NCI-H2171 (cell line): ENCODE measurements at places on chromosomes 2 and 18.

- DNase-seq: no peak
These were observed 95.7 kb downstream of the EFEMP1 start for GRCh38 chr2:55827855-55828254.

- peak; percentile 9 for DNase-seq
These were observed 92.8 kb upstream of the MSH2 start for GRCh38 chr2:47309952-47310800.

DNA sequence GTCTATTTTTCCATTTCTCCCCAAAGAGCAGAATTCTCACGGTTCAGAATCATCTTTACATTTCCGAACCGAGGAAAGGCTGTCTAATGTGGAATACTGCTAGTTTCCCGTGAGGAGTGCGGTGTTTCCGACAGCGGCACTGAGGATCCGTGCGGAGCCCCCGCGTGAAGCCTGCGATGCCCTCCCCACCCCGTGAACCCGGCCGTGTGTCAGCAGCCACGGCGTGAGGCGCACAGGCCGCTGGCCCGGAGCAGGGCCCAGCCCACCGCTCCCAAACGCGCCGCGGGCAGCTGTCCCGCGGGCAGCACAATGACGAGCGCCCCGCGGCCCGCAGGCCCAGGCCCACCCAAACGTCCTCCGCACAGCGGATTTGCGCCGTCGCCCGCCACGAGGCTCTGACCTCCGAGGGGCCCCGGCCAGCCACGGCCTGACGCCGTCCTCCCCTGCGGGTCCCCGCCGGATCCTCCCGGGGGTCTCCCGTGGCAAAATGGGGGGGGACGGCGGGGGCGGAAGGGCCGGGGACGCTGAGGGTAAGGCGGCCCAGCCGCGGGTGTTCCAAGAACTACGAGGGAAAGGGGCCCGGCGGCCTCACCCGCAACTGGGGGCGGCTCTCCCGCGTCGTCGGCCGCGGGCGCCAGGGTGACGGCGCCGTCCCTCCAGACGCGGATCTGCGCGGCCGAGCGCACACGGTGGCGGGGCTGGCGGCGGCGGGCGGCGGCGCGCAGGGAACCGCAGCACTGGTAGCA, 796 bp downstream of the SPIRE1 start:
- DNase-seq: no peak

DNA sequence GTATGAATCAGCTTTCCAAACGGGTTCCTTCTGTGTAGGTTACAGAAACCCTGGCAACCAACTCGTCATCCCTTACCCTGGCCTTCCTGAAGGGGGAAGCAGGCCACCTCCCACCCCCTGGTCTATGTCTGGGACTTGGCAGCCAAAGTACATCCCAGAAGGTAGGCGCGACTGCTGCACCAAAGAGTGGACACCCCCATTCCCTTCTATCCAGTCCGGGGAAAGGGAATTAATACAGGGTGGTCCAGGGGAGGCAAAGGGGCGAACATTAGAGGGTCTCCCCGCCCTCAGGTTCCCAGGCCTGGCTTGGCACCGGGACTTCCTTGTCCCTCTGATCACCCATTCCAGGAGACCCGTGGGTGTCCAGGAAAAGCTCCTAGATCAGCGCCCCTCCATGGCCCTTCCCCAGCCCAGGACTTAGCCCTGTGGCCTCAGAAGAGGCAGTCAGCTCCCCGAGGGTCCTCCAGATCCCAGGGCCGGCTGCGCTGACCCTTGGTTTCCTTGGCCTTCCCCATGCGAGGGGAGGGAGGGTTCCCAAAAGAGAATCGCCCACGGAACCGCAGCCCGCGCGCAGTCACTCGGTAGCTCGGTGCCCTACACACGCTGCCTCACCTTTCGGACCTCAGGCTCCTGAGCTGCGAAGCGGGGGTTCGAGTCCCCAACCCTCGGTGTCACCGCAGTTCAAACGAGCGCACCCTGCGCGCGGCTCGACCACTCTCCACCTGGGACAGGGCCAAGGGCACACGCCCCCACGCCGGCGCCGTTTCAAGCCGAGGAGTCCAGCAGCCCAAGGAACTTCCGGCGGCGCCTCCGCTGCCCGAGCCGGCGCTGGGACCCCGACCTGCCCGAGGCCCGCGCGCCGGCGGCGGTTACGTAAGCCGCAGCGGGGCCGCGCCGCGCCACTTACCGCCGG, at the start of gene PER2:
TSS of gene PER2 (minus strand) at position 874 of the 913 bp plus-strand sequence. CDS start 10,674 bp downstream, outside the sequence.
- DNase-seq: no peak

DNA sequence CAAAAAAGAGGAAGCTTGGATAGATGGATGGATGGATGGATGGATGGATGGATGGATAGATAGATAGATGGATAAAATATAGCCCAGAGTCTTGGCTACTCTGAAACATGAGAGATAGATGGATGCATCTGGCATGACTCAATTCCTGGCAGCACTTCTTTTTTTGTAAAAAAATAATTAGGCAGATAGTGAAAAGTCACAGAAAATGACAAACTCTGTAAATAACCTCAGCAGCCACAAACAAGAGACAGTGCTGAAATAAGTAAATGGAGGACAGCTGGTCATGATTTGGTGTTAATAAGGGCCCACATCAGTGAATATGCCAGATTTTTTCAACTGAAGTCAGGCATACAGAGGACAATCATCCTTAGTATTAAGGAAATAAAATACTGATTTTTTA, 585.0 kb upstream of the GCFC2 start:
- DNase-seq: no peak

DNA sequence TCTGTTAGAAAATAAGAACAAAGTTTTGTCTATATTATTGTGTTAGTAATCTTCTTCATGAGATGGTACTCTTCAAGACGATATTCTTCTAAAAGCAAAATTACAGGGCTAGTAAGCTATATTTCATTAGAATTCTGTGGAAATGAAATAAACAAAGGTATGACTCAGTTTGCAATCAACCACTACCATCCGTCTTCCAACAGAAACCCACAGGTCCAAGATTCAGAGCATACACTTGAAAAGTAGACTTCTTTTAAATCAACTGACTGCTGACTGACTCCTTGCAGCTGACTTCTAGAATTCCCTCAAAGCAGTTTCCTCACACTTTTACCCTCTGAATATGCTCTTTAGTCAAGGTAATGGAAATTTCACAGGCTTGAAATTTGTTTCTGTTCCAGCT, 193.7 kb downstream of the GCA start:
- no peak for DNase-seq

DNA sequence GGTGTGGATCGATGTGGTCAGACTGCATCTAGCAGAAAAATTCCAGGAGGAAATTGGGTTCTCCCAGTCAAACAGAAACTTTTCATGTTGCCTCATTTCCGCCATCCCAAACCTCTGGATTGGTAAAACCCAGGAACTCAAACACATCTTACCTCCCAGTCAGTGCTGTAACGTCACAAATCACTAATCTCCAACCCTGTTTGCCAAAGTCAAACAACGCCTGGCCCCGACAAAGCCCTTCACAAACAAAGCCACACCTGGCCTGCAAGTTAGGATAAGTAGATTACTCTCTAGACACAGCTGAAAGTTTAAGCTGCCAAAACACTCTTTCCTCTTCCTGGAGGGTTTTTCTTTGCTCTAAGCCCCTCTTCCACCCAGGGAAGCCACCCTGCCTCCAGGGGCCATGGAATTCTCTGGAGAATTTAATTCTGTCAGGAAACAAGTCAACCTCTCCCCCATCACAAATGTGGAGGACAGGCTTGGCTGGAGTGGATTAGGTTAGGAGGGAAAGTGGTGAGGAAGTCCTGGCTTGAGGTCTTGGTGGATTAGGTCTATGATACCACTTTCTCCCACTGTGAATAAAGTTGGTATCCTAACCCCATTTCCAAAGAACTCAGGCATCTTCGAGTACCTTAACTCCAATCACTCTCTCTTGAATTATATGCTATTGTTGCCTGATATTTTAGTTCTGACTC, 86.7 kb downstream of the LYPD6B start:
- no peak for DNase-seq

DNA sequence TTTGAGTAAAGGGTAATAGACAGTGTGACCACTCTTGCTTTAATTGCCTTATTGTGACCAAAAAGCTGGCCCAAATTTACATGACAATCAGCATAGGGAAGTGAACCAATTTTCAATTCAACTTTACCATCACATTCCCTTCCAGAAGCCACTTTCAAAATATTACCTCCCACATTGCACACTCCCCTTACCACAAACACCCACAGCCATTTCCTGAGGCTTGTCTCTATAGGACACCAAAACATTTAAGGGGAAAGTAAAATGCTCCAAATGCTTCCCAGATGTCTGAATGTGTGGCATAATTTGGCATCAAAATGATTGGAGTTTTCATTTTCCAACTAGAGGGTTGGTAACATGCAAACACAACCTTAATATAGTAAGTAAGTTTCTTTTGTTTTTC, 616.1 kb downstream of the SLC4A3 start:
- no peak for DNase-seq

DNA sequence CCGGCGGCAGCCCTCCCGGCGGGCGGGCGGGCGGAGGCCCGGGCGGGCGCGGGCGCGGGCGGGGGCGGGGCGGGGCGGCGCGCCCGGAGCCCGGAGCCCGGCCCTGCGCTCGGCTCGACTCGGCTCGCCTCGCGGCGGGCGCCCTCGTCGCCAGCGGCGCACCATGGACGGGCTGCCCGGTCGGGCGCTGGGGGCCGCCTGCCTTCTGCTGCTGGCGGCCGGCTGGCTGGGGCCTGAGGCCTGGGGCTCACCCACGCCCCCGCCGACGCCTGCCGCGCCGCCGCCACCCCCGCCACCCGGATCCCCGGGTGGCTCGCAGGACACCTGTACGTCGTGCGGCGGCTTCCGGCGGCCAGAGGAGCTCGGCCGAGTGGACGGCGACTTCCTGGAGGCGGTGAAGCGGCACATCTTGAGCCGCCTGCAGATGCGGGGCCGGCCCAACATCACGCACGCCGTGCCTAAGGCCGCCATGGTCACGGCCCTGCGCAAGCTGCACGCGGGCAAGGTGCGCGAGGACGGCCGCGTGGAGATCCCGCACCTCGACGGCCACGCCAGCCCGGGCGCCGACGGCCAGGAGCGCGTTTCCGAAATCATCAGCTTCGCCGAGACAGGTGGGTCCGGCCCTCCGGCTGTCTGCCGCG, at the start of gene INHBB:
TSS of gene INHBB (plus strand) at position 111 of the 641 bp plus-strand sequence. CDS start at position 164, 53 bp downstream.
- no peak for DNase-seq

DNA sequence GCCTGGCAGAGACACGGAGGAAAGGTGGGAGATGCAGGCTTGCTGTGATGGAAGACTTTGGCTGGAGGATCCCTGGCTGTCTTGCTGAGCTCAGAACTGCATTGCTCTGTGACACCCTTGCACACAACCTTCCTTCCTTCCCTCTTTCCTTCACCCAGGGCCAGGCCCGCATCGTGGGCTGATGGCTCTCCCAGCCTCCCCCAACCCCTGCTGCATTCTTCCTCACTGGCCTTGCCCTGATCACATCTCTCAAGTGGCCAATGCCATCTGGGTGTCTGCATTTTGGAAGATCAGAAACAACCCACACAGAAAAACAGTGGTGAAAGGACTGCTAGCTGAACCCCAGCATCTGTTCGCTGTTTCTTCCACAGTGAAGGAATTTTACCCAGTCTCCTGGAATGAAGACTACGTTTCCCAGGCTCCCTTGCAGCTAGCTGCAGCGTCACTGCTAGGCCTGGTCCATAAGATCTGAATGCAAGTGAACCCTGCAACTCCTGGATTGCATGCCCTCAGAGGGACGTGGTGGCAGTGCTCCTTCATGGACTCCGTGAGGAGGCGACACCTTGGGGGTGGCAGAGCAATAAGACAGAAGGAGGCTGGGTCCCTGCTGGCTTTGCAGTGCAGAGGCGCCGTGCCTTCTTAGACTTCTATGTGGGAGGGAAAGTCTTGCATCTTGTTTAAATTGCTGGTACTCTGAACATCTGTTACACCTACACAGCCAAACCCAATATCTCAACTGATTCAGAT, 78.9 kb upstream of the YWHAQ start:
- DNase-seq: no peak

GRCh38 chr2:163515836-163516235, 220.0 kb downstream of the FIGN start:
- DNase-seq: no peak

DNA sequence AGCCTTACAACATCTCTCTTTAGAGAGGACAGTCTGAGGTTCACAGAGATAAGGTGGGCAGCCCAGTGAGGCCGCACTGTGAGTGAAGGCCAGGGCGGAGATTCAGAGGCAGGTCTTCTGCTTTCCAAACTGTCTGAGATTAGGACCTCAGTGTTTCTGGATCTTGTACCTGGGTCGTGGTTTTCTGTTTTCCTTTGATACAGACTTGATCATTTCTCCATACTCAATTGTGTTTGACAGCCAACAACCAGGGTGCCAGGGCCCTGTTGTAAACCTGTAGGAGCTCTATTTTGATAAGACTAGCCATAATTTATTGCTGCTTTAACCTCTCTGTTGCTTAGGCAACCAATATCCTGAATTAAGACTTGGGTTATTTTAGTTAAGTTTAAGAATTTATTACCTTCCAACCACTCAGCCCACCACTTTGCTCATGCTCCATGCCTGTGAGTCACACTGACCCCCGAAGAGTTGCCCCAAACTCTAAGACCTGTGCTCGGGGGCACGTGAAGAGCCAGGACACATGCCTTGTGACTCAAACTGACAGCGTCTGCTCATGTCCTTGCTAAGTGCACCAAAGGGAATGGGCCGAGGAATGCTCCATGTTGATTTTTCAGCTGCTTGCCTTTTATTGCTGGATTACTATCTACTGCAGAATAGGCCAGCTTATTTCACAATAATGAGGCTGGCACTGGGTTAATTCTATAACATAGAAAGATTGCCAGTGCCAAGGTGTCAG, 248.6 kb downstream of the BCL2 start:
- DNase-seq: no peak

GRCh38 chr18:57445488-57446319, 10.5 kb downstream of the ONECUT2 start:
- no peak for DNase-seq

- no peak for DNase-seq
These were observed 137.4 kb downstream of the CALCRL start for GRCh38 chr2:187310701-187311100.

- DNase-seq: no peak
These were observed 193.0 kb upstream of the RGPD4 start for GRCh38 chr2:107633580-107634147.

GRCh38 chr2:144595279-144595678, 75.4 kb upstream of the ZEB2 start:
- DNase-seq: peak; percentile 71

DNA sequence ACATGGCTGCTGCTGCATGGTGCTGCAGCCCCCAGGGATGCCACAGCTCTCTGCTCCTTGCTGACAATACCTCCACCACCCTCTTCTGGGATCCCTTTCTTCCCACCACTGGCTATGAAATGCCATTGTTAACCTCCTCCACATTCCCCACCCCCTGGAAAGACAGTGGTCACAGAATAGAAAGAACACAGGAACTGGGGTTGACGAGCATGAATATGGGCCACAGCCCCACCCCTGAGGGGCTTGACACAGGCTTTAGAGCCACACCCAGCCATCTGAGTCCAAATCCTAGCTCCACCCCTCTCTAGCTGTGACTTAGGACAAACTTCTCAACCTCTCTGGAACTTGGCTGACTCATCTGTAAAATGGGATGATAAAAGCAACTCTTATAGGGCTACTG, 47.3 kb downstream of the TMEM163 start:
- DNase-seq: no peak

DNA sequence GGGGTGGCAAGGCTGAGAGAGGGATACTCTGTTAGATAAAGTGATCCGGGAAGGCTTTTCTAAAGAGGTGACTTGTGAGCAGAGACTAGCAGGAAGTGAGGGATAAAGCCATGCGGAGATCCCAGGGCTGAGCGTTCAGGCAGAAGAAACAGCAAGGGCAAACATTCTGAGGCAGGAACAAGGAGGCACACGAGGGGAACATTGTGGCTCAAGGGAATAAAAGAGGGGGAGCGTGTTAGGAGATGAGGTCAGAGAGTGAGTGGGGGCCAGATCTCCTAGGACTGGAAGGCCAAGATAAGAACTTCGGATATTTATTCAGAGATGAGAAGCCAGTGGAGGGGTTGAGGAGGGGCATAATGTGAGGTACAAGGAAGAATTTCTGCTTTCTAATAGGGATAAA, 67.1 kb downstream of the ACTR2 start:
- no peak for DNase-seq
